DMS53 (cell line): ENCODE measurements at places on chromosomes 7 and 10.

DNA sequence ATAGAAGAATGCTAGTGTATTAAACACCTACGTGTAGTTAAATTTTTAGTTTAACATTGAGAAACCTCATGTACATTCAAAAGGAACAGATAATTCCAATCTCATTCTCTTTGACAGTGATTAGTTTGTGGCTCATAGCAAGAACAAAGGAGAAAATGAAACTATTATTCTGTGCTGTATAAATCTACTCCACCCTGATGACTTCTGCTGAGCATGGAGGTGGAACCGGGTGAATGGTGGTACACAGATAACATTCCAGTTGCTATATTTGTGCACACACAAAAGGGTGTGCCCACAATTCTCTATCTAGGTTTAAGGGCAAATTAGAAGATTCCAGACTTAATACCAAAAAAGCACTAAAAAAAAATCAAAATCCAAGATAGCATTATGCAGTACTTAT lies 17.0 kb upstream of the RALA start:
- no peak for DNase-seq

GRCh38 chr7:77528368-77528767 lies 8.7 kb upstream of the PTPN12 start:
- DNase-seq = no peak

DNA sequence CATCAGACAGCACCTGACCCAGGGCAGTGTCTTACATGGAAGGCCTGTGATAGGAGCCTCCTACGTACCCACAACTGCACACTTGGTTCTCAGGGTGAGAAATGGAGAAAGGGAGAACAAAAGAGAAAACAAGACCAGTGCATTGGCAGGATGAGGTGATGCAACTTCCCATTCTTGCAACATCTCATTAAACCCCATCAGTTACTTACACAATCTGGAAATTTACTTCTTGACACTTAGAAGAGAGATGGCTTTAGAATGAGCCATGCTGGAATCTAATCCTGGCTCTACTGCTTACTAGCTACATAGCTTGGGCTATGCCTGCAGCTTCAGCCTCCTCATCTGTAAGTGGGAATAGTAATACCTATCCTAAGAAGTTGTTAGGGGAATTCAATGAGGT lies 391.7 kb downstream of the KCNMA1 start:
- no peak for DNase-seq

- DNase-seq = no peak
Measured at GRCh38 chr10:99973190-99973589, 36.6 kb downstream of the DNMBP start.

DNA sequence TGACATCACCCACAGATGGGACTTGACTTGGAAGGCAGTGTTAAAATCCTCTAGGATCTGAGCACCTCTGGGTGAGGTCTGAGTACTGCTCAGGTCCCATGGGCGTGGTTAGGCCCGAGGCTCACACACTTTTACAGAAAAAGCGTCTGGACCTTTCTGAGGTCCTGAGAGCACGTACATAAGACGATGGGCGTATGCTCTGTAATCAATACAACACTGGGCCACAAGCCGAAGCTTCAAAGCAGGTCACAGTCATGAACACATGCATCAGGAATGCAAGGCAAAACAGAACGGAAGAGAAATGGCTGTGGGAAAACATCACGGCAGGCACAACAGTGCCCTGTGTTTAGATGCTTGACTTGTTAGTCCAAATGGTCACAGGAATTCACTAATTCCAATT lies 112.2 kb downstream of the LARP4B start:
- no peak for DNase-seq

DNA sequence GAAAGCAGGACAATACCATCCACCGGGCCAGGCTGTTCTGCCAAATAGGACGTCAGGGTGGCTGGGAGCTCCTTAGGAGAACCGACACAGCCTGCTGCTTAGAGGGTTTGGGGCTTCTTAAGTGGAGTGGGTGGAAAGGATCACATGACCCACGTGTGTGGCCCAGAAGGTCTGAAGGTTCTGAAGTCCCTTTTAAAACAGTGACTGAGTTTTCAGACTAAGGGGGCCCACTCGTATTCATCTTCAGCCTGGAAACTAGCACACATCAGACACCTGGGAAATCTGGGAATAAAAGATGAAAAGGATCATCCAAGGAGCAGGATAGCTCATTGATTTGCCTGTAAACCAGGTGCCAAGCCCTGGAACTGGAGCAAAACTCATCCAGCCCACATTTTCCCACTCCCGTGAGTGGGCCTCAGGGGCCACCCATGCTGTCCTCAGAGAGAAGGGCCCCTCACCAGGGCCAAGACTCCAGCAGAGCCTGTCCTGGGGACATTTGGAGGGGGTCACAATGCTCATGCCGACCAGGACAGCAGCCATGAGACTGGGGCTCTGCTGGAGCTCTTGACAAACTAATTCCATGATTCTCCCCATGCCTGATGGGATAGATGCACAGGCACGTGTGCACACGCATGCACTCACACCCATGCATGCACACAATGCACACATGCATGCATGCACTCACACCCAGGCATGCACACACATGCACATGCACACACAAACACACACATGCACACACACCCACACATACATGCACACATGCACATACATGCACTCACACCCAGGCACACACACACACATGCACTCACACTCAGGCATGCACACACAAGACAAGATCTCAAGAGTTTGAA lies 168.8 kb upstream of the PPP2R2D start:
- no peak for DNase-seq

DNA sequence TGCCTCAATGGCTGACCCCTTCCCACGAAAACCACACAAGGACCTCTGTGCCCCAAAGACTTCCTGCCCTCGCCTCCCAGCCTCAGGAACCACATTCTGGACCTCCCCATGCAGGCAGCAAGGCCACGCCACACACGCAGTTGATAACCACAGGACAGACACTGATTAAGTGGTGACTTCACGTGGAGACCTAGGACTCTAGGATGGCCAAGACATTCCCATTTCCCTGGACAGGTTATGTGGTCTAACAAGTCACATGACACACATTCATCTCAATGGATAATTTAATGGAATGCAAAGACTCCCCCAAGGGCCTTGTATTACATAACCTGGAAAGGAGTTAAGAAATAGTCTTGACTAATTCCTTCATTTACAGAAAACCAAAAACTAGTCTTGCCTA lies 110.2 kb downstream of the LARP4B start:
- DNase-seq = no peak

DNA sequence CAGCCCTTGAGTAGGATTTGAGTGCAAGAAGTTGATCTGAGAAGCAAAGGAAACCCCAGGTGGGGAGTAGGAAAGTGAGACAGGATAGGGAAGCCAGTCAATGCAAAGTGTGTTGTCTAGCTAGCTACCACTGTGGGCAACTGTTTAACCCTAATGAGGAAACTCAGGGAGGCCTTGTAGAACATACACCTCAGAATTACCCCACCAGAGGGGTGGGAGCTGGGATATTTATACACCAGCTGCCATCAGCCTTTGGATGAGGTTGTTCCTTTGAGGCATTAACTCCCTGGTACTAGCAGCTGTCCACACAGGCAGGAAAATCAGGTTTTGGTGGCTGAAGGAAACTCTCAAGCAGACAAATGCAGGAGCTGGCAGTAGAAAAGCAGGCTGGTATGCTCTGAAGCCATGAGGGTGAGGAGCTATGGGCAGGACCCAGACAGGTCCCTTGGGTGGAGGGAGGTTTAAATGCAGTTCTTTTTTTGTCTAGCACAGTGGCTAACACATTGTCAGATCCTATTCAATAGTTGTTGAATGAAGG lies 60.1 kb upstream of the ARID5B start:
- peak; percentile 73 for DNase-seq

GRCh38 chr7:3078514-3078913 lies 34.8 kb upstream of the CARD11 start:
- no peak for DNase-seq

DNA sequence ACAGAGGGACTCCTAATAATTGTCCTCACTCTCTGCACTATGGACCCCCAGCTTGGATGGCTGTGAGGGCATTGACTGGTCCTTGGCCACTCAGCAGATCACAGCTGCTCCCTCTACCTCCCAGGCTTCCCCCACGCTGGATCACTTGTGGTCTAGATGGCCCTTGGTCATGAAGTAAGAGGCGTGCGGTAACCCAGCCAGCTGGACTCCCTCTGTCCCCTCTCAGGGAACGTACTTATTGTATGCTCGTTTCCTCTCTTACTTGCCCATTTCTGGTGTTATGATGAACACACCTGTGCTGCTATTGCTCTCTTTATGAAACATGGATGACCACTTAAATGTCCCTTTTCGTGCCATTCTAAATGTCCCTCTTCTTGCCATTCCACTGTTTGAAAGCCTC lies 19.3 kb downstream of the ADAMTS14 start:
- no peak for DNase-seq

DNA sequence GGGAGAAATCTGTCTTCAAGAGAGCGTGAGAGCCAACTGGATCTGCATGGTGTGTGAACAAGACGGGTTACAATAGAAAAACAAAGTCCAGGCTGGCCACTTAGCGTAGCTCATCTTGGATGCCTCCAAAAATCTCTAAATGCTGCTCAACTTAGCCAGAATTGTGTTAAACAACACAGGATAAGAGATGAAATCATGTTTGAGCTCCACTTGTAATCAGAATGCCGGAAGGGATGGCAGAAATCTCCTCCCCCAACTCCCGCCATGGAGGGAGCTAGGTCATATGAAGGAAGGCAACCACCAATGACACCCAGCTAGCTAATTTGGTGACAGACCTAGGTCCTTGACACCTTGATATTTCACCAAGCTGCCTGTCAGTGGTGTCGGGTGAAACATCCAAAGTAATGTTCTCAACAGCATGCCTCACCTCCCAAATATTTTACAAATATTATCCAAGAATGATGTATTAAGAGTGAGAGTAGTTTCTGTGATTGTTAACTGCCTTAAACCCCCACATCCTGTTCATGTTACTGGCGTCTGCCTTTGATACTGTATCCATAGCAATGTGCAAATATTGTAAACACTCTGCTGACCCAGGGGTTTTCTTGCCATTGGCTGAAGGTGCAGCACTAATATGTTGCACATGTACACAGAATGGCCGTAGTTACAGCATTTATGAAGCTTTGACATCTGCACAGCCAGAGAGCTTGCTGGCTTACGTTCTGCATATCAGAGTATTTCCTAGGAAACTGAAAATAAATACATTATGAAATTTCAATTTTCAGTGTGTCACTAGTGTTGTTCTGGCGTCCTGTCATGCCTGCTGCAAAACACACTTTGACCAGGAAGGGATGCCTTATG lies 25.8 kb downstream of the TMEM254 start:
- peak; percentile 51 for DNase-seq

GRCh38 chr7:22860337-22860736 lies 37.7 kb upstream of the TOMM7 start:
- no peak for DNase-seq

- no peak for DNase-seq
Measured at GRCh38 chr10:49264177-49264677, 34.7 kb upstream of the C10orf71 start.

- peak; percentile 37 for DNase-seq
Measured at GRCh38 chr10:113283189-113283588, 269.7 kb upstream of the HABP2 start.

GRCh38 chr7:43480581-43480980 lies 102.3 kb upstream of the STK17A start:
- DNase-seq = no peak

- DNase-seq = peak; percentile 80
Measured at GRCh38 chr7:116173051-116174028, 37.0 kb upstream of the TES start.

DNA sequence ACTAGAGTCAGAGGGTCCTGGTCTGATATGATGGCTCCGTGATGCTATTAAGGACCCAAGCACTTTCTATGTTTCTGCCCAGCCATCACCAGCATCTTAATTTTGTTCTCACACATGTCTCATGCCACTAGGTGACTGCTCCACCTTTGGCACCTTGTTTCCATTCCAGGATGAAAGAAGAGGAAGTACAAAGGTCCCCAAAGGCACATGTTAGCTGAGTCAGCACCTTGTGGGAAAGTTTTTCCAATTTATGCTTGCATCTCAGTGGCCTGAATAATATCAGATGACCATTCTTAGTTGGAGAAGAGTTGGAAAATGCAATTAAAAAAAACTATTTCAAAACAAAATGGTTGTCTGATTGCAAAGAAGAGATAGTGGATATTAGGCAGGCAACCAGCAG lies 341.0 kb upstream of the NPSR1 start:
- DNase-seq = no peak

DNA sequence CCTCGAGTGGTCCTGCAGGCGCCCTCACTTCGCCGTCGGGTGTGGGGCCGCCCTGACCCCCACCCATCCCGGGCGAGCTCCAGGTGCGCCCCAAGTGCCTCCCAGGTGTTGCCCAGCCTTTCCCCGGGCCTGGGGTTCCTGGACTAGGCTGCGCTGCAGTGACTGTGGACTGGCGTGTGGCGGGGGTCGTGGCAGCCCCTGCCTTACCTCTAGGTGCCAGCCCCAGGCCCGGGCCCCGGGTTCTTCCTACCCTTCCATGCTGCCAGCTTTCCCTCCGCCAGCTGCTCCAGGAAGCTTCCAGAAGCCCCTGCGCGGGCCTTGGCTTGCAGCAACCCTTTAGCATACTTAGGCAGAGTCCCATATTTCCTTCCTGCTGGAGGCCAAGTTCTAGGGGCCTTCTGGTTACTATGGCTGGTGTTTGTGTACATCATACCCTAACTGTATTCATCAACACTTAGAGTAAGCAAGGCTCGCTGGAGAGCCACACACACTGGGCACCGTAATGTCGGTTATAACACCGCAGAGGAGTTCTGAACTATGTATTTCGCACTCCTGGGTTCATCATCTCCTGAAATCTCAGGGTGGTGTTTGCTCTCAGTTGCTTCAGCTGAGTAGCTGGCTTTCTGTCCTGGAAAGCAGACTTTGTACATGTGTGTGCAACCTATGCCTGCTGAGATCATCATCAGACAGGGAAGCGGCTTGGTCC lies 471 bp downstream of the MGMT start:
- DNase-seq = no peak

GRCh38 chr10:101779544-101780186 lies 3.6 kb downstream of the NPM3 start:
- peak; percentile 91 for DNase-seq

- no peak for DNase-seq
Measured at GRCh38 chr10:71998840-71999194, 34.6 kb downstream of the CHST3 start.

GRCh38 chr10:107474650-107475049 lies 310.1 kb upstream of the SORCS1 start:
- no peak for DNase-seq
